ENCODE measurements at places on chromosomes 3 and 15.
A peak's percentile ranks its signal among the peaks of the same experiment; 100 is the strongest.

DNA sequence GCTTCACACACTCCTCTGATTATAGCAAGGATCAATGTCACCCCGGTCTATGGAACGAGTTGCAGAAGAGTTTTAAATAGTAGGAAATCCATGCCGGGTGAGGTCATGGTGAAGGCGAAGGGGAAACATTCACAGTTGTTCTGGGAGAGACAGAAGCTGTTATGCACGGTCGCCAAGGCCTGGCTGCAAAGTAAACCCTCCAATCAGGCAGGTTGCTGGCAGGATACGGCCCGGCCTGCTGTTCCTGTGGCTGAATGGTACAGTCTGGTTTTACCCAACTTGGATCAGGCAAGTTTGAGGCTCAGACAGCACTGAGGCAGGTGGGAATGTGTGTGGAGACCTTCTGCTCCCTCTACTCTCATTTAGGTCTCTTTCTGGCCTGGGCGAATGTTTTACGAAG, 45.3 kb upstream of the ATP2B2 start:
- DNase-seq, result no peak

DNA sequence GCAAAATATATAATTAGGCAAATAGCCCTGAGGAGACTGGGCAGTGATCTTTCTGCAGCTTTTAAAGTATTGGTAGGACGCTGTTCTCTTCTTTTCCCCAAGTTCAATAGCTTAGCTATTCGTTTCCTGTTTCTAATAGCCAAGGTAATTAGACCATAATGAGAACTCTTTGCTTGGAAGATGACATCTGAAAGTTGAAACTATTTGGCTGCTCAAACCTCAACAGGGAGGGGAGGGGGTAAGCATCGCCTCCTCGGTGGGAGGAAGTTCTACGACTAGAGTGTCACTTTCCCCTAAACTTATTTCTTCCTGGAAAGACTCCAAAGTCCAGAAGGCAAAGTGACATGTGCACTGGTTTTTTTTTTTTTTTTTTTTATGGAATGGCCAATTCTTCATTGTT, 22.8 kb upstream of the ALDH1A3 start:
- no peak for DNase-seq

DNA sequence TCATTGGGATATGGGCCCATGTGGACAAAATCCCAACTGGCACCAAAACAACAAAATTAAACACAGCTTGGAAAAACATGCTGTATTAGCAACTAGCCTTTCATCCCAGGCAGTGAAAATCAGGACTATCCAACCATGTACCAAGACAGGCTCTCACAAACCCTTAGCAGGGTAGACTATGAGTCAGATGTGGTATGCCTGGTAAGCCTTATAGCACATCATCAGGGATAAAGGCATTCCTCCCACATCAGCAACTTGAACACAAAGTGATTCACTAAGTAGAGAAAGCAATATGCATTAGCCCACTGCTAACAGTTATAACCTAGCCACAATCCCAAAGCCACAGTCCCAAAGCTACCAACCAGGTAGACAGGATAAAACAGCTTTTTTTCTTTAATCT, 8.0 kb downstream of the CEP152 start:
- no peak for DNase-seq

DNA sequence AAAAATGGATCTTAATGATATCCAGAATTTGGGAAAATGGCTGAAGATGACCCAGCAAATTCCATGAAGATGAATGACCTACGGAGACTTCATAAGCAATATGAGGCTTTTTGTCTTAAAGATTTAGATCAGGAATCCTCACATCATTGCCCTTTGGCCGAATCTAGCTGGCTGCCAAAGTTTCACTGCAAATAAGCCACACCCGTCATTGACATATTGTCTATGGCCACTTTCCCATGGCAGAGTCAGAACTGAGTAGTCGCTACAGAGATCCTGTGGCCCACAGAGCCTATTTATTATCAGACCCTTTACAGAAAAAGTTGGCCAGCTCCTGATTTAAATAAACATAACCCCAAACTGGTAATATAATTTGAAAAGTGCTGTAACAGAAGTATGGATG, 307.4 kb upstream of the RARB start:
- no peak for DNase-seq

- DNase-seq, result no peak
Observed at GRCh38 chr3:11273891-11274291, 1.7 kb downstream of the ATG7 start.

DNA sequence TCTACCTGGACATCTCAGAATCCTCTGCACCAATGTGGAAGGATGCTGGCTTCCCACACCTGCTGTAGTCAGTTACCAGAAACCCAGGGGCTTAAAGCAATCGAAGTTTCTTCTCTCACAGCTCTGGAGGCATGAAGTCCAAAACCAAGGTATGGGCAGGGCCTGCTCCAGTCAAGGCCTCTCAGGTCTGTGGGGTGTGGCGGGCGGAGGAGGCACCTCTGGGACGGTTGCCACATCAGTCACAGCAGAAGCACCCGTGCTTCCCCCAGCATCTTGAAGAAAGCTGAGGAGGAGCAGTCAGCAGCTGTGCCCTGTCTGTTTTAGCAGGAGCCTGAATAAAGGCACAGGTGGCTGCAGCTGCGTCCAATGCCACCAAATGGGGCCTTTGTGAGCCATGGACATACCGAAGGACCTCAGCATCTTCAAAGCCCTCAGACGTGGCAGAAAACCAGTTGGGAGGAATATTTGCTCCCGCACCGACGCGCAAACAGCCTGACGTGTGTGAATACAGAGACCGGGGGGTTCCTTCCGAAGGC, 68.9 kb downstream of the TFRC start:
- DNase-seq, result no peak

DNA sequence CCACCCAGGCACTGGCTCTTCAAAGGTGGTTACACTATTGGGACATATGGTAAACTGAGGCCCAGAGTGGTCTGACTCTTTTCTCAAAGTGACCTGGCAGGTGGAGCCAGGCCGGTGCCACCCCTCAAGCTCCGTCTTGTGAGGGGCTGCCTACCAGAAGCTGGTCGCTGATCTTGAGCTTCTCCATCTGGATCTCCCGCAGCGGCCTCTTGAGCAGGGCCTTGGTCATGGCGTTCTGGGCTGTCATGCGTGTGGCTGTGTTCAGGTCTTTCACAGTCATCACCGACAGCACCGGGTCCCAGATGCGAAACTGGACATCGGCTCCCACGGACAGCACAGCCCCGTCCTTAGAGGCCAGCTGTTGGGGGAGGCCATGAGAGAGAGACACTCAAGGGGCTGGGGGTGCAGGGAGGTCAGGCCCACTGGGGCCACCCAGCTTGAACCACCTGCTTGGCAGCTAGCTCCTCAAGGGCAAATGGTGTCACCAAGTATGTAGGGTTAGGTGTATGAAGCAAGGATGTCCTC, 3.6 kb downstream of the STOML1 start:
- no peak for DNase-seq

DNA sequence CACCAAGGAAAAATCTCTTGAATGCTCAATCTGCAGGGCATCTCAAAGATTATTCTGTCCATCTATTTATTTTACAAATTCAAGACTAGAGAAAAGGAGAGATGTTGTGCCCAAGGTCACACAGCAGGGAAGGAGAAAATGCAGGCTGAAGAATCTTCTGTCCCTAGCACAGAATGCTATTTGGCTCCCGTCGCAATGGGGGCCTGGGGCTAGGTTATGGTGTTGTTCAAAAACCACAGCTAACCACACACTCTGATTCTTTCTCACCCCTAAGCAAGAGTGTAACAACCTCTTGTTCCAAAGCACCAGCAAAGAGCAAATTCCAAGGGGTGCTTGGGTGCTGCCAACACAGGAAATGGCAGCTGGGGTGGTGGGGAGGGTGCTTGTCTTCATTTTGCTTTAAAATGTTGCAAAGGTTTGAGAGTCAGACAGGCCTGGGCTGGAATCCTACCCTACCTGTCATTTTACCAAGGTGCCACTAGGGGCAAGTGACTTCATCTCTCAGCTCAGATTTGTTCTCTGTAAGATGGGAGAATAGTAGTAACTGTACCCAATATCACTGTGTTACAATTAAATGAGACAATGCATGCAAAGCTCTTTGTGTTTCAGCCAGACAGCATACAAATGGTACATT, 112.5 kb downstream of the ADAMTS9 start:
- DNase-seq, result no peak

GRCh38 chr3:38543586-38543985, 47.4 kb downstream of the EXOG start:
- no peak for DNase-seq

DNA sequence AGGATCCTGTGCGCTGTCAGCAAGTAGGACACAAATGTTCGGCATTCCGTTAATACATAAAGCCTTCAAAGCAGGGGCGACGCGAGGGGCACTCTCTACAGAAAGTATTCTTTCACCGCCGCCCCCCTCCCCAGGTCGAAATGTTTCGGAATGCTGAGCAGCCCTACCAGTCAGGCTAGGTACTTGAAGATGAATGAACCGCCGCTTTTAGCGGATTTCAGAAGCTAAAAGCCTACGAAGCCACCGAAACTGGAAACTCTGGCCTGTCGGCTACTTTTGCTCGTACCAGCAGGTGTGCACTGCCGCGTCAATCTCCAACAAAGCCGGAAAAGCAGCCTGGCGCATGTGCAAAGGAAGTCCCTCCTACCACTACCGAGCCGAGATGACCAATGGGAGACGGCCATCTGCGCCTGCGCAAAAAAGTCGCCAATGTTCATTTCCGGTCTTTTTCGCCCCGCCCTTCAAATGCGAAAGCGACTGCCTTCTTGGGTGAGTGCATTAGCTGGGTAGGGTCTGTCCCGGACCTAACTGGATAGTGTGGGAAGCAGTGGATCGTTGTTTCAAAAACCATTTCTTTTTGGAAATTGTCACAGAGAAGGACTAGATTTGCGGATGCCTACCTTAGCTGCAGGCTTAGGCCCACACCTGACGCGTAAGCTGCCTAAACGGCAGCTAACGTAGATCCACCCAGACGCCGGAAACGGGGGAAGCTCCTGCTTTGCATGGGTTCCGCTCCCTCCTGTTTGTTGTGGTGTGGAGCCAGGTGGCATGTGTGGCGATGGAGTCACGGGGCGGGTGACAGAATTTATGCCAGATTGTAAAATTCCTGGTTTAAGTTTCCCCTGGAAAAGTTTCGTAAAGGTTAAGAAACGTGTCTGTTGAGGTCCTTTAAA, at the start of gene WDR5B:
TSS of gene WDR5B (minus strand) at position 301 of the 893 bp plus-strand sequence. CDS start 534 bp downstream, outside the sequence.
- DNase-seq, result peak; percentile 97

GRCh38 chr3:170563712-170564423, 22.0 kb downstream of the SLC7A14 start:
- DNase-seq, result no peak

All from stimulated activated CD4-positive, alpha-beta T cell treated with anti-CD3 and anti-CD28 coated beads, Interleukin-12 subunit alpha, Interleukin-12 subunit beta, amount 100 ng/mL, for 4 hours (primary cell).